ENCODE measurements at places on chromosomes 7 and 10.

GRCh38 chr10:12880423-12880822, 121.1 kb downstream of the CCDC3 start:
- no peak for DNase-seq

- DNase-seq = no peak
These were observed 97.6 kb downstream of the PRPF18 start for GRCh38 chr10:13684252-13684791.

- no peak for DNase-seq
These were observed 11.8 kb upstream of the CXCL12 start for GRCh38 chr10:44396671-44397191.

DNA sequence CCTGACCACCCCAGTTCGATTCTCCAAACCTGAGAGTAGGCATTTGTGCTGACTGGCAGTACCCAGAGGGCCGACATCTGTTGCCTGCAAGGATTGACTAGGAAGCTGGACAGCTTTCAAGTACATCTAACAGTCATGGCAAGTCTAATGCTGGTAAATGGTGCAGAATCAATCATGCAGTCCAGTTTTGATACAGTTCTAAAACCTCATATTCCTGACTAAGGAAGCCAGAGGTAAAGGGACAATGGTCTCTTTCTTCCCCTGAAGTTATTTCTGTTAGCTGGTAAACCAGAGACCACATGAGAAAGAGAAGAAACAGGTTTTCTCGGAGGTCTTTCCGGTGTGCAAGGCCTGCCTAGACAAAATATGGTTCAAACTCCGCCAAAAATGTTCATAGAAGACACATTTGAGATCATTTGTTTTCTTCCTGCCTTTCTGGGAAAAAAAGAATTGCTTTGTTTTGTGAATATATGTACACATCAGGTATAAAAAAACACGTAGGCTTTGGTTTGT, 97.1 kb downstream of the WDR37 start:
- DNase-seq = no peak

GRCh38 chr10:21162948-21163347, 265.8 kb upstream of the NEBL start:
- DNase-seq = no peak

GRCh38 chr7:140027858-140028257, 34.9 kb downstream of the PARP12 start:
- DNase-seq = no peak

DNA sequence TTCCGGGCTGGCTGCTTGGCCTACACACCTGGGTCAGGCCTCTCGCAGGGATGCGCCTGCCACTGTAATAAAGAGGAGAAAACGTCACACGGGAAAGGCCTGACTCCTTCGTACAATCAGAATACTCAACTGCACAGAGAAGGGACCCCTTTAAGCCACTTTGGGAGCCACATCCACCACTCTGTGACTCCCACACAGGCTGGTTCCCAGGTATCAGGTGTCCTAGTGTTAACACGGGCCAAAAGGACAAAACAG, 5.8 kb upstream of the ZNF736 start:
- DNase-seq = no peak

DNA sequence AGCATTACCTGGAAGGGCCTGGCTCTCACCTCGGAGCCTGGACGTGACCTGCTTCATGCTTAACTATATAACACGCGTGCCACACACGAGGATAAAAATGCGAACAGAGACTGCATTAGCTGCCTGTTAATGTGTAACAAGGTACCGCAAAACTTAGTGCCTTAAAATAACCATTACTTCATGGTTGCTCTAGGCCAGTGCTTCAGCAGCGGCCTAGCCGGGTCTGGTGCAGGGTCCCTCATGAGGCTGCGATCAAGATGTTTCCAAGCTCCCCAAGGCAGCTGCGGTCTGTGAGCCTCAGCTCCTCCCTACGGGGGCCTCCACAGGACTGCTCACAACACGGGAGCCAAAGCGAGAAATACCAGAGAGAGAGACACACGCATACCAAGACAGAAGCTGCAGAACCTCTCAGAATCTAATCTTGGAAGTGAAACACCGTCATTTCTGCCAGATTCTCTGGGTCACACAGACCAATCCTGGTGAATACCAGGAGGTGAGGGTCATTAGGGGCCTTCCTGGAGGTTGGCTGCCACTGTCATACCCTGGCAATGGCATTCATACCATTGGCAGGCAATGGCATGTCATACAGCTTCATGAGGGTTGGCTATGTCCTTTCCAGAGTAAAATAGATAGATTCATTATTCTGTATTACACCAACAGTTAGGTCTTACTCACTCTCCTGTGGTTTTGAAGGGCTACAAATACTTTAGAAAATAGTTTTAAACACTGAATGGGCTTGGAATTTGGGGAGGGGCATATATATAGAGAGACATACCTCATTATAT, 94.5 kb downstream of the HIPK2 start:
- no peak for DNase-seq

GRCh38 chr10:116073001-116073400, 200.0 kb downstream of the GFRA1 start:
- no peak for DNase-seq

GRCh38 chr7:44768628-44769371, 20.2 kb downstream of the ZMIZ2 start:
- DNase-seq = no peak

DNA sequence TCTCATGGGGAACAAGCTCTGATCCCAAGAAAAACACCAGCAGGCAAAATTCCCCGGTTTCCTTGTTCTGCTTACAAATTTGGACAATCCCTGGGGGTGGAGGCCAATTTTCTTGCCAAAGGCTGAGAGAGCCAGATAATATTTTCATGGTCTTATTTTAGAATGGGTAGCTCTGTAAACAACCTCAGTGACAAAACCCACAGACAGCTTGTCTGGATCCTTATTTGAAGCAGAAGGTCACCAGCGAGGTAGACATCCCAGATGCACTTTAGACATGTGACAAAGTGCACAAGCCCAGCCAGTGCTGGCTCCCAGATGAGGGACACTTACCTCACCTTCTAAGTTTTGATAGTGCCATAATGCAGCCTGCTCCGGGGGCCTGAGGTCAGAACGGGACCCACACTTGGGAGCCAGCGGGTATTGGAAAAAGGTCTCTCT, 102.6 kb upstream of the DDC start:
- DNase-seq = no peak

GRCh38 chr10:88428442-88428841, 154.7 kb downstream of the RNLS start:
- no peak for DNase-seq

DNA sequence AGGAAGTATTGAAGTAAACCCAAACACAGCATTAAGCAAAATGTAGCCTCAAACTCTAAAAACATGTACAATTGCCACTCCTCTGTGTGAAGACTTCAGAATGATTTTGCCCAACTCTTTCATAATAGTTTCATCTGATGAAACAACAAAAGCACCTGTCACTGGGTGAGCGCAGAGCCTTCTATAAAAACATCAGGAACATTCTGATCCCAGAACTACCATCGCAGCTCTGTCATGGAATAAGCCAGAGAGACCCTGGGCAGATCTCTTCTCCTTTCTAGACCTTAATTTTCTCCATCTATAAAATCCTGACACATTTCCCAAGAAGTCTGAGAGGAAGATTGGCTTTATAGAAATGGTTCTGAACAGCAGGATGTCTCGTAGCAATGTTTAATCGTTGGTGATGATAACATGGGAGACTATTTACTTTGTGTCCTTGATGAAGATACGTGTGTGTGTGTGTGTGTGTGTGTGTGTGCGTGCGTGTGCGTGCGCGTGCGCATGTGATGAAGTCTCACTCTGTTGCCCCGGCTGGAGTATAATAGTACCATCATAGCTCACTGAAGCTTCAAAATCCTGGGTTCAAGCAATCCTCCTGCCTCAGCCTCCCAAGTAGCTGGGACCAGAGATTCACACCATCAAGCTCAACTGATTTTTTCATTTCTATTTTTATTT, 198.0 kb downstream of the KIAA1217 start:
- DNase-seq = no peak

DNA sequence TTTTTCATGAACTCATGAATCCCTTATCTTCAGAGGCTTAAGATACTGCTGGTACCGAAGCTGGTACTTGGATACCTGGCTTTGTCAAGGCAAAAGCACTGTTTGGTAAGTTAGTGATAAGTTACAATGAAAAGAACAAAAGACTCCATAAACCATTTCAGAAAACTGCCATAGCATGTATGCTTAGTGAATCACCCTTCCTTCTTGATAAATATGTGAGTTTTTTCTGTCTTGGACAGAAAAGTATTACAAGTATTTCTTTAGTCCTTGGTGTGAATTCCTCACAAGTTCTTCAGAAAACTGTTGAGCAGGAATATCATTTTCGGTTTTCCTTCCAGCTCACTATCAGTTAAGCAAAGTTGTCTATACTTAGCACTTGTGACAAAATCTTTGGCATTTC, 25.6 kb downstream of the PUS7 start:
- no peak for DNase-seq

DNA sequence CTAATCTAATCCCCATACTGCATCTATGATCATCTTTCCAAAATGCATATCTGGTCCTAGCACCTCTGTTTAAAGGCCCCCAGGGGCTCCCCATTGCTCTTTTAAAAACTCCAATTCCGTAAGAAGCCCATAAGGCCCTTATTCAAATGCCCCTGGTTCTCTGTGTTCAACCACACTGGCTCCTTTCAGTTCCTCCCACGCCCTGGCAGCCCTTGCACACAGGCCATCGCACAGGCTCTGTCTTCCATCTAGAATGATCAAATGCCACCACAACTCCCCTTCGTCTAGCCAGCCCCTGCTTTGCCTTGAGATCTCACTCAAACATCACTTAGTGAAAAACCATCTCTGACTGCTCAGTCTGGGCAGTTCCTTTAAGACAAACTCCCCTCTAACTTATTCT, 112.9 kb upstream of the LYZL2 start:
- no peak for DNase-seq

- DNase-seq = no peak
These were observed 473.8 kb downstream of the KCNMA1 start for GRCh38 chr10:77163670-77164348.

DNA sequence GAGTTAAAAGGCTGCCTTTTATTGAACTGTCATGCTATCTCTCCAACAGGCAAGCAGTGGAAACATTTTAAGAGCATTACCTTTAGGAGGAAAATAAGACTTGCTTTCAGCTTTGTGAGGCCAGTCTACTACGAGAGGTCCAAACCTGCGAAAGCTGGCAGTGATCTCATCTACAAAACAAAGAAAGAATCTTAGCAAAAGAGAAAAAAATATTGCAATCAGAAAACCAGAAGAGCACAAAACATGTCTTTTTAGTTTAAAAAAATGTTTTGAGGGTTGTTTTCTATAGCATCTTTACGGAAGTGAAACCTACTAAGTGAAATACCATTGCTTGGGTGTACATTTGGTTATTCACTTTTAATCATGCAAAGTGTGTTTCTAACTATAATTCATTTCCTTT, 147.9 kb downstream of the CPEB3 start:
- no peak for DNase-seq

GRCh38 chr10:132292287-132293200, 15.2 kb downstream of the STK32C start:
- no peak for DNase-seq

DNA sequence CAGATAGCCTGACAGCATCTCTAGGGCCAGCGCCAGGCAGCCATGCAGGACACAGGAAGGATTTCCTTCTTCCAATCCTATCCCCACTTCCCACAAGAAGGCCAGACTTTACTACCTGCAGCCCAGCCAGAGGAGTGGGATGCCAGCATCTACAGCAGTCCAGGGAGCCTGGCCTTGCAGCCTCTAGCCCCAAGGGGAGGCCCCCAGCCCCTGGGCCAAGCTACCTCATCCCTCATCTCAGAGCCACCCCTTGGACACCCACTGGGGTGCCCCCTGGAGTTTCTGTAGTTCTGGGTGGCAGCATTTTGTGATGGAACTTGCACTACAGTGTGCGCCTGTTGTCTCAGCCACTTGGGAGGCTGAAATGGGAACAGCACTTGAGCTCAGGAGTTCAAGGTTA, 170.8 kb upstream of the PODXL start:
- no peak for DNase-seq

- DNase-seq = no peak
These were observed 610.2 kb downstream of the CALN1 start for GRCh38 chr7:71801976-71802375.

DNA sequence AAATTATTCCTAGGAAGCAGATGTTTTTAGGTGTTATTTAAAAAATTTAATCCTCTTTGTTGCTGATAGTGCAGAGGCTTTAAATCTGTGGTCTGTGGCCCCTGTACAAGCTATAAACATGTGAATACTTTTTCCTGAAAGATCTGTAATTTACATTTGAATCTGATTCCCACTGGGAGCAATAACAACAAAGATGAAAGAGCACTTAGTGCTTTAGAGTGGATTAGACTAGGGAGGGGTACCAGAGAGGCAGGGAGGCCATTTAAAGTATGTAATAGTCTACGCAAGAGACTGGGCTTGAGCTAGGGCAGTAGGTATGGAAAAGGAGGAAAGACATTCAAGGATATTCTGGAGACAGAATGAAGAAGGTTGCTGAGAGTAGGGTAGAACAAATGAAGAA, 19.1 kb downstream of the BTRC start:
- no peak for DNase-seq

DNA sequence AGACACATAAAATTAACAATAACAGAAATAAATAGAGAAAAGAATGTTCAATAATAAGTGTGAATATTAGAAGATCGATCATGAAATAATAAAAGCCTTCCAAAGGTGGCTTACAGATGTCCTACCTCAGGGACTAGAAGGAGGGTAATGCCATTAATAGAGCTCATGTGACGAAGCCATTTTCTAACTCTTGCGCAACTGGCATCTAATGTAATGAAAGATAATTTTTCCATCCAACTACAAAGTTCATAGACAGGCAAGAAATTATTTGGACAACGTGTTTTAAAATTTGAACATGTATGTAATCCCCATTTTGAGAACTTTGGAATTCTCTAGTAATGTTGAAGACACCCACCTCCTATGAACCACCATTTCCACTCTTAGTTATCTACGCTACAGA, 1394.3 kb upstream of the LRRTM3 start:
- DNase-seq = no peak

DNA sequence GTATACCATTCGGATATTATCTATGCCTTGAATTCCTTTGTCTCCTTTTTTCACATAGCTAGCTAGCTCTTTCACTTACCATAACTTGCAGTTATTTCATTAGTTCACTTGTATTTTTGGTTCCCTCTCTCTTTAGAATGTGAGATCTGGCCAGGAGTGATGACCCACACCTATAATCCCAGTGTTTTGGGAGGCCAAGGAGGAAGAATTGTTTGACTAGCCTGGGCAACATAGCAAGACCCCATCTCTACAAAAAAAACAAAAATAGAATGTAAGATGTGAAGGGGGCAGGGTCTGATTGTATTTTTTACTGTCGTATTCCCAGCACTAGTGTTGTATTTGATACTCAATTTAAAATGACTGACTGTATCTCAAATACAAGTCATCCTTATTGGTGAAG, 19.6 kb downstream of the NFE2L3 start:
- DNase-seq = no peak

- DNase-seq = no peak
These were observed 186.8 kb upstream of the NEBL start for GRCh38 chr10:21083861-21084260.

All from left renal cortex interstitium (tissue), 4 donors.